Lower lobe of right lung (tissue), 2 donors: ENCODE measurements at places on chromosomes 1 and 21. TPM values are rescaled to one million over a fixed set of nuclear protein-coding genes. Genes with fewer than 3 reads are reported as not detected.

TRIM46 gene
- total RNA-seq: 0.35 TPM

L1TD1 gene
- total RNA-seq: 0.59 TPM

SLAMF6 gene
- 4.8 TPM for total RNA-seq

PAPPA2 gene
- total RNA-seq: 0.50 TPM

RHD gene
- total RNA-seq: not detected

CFHR4 gene
- not detected for total RNA-seq

OR2L2 gene
- not detected for total RNA-seq

IL6R gene
- total RNA-seq: 48.5 TPM

TRAF3IP3 gene
- total RNA-seq: 12.4 TPM

DNA sequence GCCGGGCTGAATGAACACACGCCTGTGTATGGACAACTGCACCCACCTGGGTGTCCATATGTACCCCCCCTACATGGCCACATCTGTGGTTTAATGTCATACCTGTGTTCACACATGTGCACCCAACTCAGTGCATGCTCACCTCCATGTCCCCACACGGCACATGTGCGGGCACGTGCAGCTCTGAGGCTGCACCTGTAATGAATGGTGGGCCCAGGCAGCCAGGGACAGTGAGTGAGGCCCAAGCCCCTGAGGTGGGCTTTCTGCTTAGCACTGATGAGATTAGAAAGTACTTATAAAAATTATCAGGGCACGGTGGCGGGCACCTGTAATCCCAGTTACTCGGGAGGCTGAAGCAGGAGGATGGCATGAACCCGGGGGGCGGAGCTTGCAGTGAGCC lies 42.5 kb upstream of the CSF3R start:
- DNase-seq: no peak
- H3K36me3 ChIP-seq: no peaks in the 10 kb centered on the region
- H3K4me3 ChIP-seq: no peak overlapping the region
- H3K27me3 ChIP-seq: no peaks in the 10 kb centered on the region
- H3K27ac ChIP-seq: no peak overlapping the region
- no peaks in the 10 kb centered on the region for H3K4me1 ChIP-seq

- no peaks in the 10 kb centered on the region for H3K36me3 ChIP-seq
- no peak overlapping the region for H3K4me3 ChIP-seq
- H3K27me3 ChIP-seq: no peaks in the 10 kb centered on the region
- H3K27ac ChIP-seq: no peak overlapping the region
Measured at GRCh38 chr1:93813076-93813475, 65.9 kb downstream of the DNTTIP2 start.

GRCh38 chr1:26583646-26584485 lies 54.3 kb downstream of the RPS6KA1 start:
- H3K4me1 ChIP-seq: peaks cover 23% of the 10 kb centered on the region
- no peak overlapping the region for H3K4me3 ChIP-seq
- no peak for DNase-seq
- no peak overlapping the region for H3K27ac ChIP-seq
- H3K36me3 ChIP-seq: no peaks in the 10 kb centered on the region

DNA sequence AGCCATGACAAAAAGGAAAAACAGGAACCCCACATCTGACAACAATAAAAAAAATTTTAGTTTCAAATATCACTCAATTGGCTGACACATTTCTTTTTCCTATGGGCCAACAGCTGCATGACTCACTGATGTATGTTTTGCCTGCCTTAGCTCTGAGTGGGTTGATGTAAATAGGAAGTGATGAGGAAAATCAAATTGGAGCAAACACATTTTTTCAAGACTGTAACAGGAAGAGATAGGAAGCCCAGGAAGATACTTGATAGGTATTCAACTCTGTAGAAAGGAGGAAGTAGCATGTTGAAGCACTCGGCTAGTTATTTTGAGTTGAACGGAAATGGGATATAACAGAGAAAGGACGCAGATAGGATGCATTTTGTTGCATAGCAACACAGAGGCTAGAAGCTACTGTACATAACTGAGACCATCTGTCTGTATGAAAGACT lies 168.0 kb upstream of the NR5A2 start:
- peaks cover 5% of the 10 kb centered on the region for H3K4me1 ChIP-seq
- H3K27ac ChIP-seq: no peak overlapping the region
- no peak for DNase-seq

- no peaks in the 10 kb centered on the region for H3K27me3 ChIP-seq
- H3K4me1 ChIP-seq: no peaks in the 10 kb centered on the region
- no peak overlapping the region for H3K27ac ChIP-seq
- DNase-seq: no peak
- no peaks in the 10 kb centered on the region for H3K36me3 ChIP-seq
Measured at GRCh38 chr1:178644308-178645120, 80.5 kb upstream of the RALGPS2 start.

DNA sequence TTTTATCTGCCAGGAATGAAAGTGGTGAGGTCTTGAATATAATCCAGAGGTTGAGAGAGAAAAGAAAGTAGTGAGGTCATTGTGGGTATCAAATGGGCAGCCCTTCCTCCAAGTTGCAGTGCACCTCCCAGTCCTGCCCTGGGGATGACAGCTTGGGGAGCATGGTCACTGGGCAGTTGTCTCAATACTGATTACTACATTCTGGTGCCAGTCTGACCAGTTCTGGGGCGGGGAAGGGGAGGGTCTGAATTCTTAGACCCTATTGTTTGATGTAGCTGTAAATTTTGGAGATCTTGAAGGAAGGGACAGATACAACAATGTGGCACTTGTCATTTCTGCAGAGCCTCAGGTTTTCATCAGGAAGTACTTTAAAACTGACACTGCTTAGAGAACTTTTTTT lies 11.2 kb downstream of the SLFNL1 start:
- H3K4me1 ChIP-seq: peaks cover 14% of the 10 kb centered on the region
- peaks cover 72% of the 10 kb centered on the region for H3K36me3 ChIP-seq
- no peak overlapping the region for H3K27ac ChIP-seq
- no peaks in the 10 kb centered on the region for H3K27me3 ChIP-seq

- H3K4me1 ChIP-seq: no peaks in the 10 kb centered on the region
- no peaks in the 10 kb centered on the region for H3K36me3 ChIP-seq
- no peak overlapping the region for H3K27ac ChIP-seq
- H3K4me3 ChIP-seq: no peak overlapping the region
Measured at GRCh38 chr21:25170681-25171080, 436.6 kb downstream of the MRPL39 start.

- no peaks in the 10 kb centered on the region for H3K36me3 ChIP-seq
- no peaks in the 10 kb centered on the region for H3K27me3 ChIP-seq
- DNase-seq: no peak
- H3K27ac ChIP-seq: peak overlapping the region; percentile 16
Measured at GRCh38 chr1:172663732-172664131, 4.8 kb downstream of the FASLG start.

GRCh38 chr1:174637487-174637886 lies 189.7 kb downstream of the GPR52 start:
- DNase-seq: no peak
- no peaks in the 10 kb centered on the region for H3K36me3 ChIP-seq
- H3K27ac ChIP-seq: no peak overlapping the region
- no peak overlapping the region for H3K4me3 ChIP-seq

DNA sequence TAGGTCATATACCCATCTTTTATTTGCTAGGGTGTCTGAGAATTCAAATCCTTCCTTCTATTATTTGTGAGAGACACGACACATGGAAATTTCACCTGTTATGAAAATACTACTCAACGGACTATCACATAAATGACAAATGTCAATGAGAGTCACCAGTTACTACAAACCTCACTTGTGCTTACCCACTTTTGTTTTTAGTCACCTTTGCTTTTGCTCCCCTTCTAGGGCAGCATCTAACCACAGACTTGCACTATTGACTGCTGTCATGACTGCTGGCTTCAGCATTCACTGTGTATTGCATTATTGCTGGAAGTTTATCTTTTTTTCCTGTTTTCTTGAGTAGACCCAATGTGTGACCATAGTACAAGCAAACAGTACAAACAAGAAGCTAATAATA lies 1048.0 kb downstream of the PLA2G4A start:
- H3K4me3 ChIP-seq: no peak overlapping the region
- H3K36me3 ChIP-seq: no peaks in the 10 kb centered on the region
- no peak overlapping the region for H3K27ac ChIP-seq
- H3K27me3 ChIP-seq: no peaks in the 10 kb centered on the region
- no peaks in the 10 kb centered on the region for H3K4me1 ChIP-seq
- DNase-seq: no peak

DNA sequence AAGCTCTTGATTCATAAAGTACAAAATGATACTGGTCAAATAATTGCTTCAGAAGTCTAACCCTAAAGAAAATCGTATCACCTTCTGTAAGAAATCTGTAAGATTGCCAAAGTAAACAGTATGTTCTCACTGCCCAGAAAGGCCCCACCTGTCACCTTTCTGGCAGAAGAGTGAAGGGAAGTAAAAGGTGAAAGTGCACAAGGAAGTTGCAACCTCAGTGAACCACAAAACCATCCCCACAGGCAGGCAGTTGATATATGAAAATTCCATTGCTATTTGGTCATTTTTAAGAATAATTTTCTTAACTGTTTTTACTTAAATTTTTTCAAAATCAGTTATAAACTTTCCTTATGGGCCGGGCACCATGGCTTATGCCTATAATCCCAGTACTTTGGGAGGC lies 48.5 kb upstream of the FBXO28 start:
- no peak overlapping the region for H3K27ac ChIP-seq
- DNase-seq: no peak
- H3K4me1 ChIP-seq: no peaks in the 10 kb centered on the region
- no peak overlapping the region for H3K4me3 ChIP-seq

- no peak overlapping the region for H3K27ac ChIP-seq
- H3K27me3 ChIP-seq: no peaks in the 10 kb centered on the region
- no peaks in the 10 kb centered on the region for H3K4me1 ChIP-seq
Measured at GRCh38 chr1:152924191-152924590, 15.8 kb downstream of the IVL start.

GRCh38 chr1:76006234-76006633 lies 68.3 kb upstream of the ST6GALNAC3 start:
- H3K36me3 ChIP-seq: no peaks in the 10 kb centered on the region
- no peak for DNase-seq
- H3K4me3 ChIP-seq: no peak overlapping the region
- H3K27ac ChIP-seq: no peak overlapping the region
- no peaks in the 10 kb centered on the region for H3K27me3 ChIP-seq
- H3K4me1 ChIP-seq: no peaks in the 10 kb centered on the region

DNA sequence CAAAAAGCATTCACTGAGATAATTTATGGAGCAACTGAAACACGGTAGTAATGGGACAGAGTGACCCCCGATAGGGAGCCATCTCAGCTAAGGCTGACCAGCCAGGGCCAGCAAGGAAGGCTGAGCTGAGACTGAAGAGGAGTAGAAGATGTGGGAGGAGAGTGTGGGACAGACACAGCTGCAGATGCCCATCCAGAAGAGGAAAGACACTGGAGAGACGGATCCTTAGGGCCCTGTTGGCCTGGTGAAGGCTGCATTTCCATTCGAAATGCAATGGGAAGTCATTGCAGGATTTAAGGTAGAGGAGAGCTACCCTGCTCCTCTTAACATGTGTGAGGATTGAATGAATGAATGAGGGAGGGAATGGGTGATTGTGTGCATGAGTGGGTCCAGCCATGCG lies 44.0 kb upstream of the LRP8 start:
- no peak overlapping the region for H3K4me3 ChIP-seq
- peaks cover 6% of the 10 kb centered on the region for H3K4me1 ChIP-seq
- H3K27ac ChIP-seq: no peak overlapping the region
- no peaks in the 10 kb centered on the region for H3K36me3 ChIP-seq
- DNase-seq: no peak

DNA sequence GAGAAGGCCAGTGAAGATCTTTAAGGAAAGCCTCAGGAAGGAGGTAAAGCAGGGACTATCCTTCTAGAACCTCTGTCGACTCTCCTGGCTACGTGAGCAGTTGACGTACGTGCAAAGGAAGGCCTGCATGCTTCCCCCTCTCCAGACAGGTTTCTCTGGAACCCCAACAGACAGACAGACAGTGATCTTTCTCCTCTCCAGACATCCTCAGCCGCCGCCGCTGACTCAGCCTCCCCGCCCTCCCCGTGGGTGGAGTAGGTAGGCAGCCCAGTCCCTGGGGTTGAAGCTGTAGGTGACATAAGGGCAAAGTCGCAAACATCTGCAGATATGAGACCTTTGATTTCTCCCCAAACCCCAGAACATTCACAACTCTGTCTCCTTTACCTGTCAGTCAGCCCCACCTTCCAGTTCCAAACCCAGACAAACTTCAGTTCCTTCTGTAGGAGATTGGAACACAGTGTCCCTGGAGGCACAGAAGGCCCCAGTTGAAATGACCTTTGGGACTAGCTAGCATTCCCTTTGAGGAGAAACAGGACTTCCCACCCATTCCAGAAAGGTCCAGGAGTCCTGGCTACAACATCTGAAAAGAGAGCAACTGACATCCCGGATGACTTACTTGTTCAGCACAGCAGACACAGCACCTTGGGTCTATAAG lies 146.0 kb upstream of the JUN start:
- H3K4me3 ChIP-seq: no peak overlapping the region
- no peaks in the 10 kb centered on the region for H3K27me3 ChIP-seq
- no peak for DNase-seq
- no peaks in the 10 kb centered on the region for H3K36me3 ChIP-seq

- H3K4me3 ChIP-seq: no peak overlapping the region
- no peak overlapping the region for H3K27ac ChIP-seq
Measured at GRCh38 chr1:160656737-160657136, 9.9 kb upstream of the SLAMF1 start.

DNA sequence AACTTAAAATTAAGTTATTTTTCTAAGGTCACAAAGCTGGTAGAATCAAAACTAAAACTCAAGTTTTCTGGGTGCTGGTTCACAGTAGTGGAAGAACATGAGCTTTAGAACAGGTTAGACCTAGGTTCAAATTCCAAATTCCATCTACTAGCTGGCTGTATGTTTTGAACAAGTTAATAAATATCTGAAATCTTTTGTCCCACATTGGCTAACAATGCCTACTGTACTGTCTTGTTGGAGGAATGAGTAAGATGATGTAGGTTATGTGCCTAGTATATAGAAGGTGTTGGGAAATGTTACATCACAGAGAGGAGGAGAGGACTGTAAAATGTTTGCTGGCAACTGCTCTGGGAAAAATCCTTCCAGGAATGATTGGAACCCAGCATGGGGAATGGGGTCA lies 14.0 kb upstream of the CD247 start:
- H3K4me3 ChIP-seq: no peak overlapping the region
- H3K27me3 ChIP-seq: no peaks in the 10 kb centered on the region
- H3K36me3 ChIP-seq: no peaks in the 10 kb centered on the region
- DNase-seq: no peak
- H3K27ac ChIP-seq: no peak overlapping the region
